Activated T-cell treated with anti-CD3 and anti-CD28 coated beads, Interleukin-2, amount 50 U/mL, for 72 hours (primary cell): ENCODE measurements at places on chromosomes 3 and 15. TPM values are rescaled to one million over a fixed set of nuclear protein-coding genes. Genes with fewer than 3 reads are reported as not detected.

DNA sequence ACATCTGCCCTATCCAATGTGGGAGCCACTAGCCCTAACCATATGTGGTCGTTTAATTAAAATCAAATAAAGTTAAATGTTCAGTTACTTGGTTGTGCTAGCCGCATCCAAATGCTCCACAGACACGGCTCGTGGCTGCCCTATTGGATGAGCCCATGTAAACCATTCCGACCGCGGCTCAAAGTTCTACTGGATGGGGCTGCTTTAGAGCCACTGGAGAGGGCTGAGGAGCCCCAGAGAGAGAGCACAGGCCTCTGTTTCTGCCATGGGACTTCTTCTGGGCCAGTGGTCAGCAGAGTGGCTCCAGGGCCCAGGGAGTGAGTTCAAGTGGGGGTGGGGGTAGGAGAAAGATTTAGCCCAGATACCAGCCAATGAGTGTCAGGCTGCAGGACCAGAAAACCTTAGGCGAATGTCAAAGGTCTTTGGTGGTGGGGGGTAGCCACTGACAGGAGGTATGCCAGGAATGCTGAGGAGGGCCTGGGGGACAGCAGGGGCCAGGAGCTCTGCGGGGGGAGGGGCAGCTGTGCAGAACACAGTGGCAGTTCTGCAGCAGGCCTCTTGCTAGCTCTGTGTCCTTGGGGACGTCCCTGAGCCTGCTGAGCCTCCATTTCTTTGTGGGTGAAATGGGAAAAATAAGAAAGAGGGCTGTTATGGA is 30.1 kb downstream of the SPSB4 start:
- no peak for DNase-seq

DNA sequence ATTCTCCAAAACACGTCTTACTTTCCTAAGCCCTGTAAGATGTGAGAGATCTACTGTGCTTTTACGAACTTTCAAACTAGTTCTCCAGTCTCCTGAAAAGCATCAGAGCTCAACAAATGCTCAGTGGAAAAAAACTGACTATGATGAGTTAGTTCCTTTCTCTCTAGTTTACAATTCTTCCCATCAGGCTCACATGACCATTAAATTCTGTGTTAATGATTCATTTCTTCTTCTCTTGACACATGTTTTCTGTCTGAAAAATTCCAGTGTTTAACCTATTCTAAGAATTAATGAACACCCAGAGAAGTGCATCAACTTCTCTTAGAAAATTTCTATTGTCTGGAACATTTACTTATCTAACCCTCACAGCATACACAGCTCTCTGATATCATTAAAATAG is 844.3 kb downstream of the SI start:
- DNase-seq, result no peak

DNA sequence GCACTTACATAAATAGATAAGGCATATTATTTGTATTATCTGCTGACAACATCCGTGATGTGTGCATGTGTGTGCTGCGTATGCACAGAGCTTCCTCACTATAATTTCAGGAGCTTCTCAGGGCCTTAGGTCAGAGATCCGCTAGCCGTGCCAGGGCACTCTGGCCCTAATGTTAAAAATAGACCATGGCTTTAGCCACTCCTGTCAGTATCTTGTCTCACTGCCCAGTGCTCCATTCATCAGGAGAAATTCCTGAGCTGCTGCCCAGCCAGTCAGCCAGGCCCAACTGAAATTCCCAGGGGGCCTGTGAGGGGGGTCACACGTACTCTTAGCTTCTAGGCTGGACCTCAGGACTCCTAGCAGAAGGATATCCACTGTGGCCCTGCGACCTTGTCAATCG is 70.0 kb upstream of the ABHD2 start:
- no peak for DNase-seq

DNA sequence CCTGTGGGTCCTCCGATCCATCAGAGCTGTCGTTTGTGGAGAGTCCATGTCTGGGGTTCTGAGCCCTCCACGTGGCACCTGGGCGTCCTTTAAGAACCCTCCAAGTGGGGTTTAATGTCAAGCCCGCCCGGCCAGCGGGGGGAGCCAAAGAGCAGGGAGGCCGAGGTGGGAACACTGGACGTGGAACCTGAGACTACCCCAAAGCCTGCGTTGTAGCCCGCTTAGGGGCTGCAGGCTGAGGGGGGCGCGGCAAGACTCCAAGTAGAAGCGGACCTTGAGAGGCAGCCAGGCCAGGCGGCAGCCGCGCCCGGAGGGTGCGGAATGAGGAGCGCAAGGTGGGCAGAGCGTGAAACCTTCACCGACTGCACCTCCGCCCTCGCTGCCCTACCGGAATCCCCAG is 126.2 kb upstream of the ATP10A start:
- peak; percentile 7 for DNase-seq

- peak; percentile 36 for DNase-seq
Observed at GRCh38 chr3:188286087-188286513, 132.1 kb downstream of the LPP start.

DNA sequence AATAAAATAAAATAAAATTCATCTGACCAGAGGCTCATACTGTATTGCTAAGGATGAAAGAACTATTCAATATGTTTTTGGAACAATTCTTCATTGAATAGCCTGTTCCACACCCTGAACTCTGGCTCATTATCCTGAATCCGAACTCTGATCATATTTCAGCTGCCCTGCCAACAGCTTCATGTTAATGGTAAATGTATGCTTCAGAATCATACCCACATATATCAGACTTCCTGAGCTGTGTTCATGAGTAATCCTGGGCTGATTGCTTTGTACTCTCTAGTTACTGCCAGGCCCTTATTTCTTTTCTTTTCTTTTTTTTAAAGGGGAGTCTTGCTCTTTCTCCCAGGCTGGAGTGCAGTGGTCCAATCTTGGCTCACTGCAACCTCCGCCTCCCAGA is 11.8 kb downstream of the INO80 start:
- DNase-seq, result no peak

- no peak for DNase-seq
Observed at GRCh38 chr3:52433996-52434479, 10.9 kb downstream of the SEMA3G start.

GRCh38 chr15:81115054-81115939 is 18.8 kb upstream of the CFAP161 start:
- no peak for DNase-seq

DNA sequence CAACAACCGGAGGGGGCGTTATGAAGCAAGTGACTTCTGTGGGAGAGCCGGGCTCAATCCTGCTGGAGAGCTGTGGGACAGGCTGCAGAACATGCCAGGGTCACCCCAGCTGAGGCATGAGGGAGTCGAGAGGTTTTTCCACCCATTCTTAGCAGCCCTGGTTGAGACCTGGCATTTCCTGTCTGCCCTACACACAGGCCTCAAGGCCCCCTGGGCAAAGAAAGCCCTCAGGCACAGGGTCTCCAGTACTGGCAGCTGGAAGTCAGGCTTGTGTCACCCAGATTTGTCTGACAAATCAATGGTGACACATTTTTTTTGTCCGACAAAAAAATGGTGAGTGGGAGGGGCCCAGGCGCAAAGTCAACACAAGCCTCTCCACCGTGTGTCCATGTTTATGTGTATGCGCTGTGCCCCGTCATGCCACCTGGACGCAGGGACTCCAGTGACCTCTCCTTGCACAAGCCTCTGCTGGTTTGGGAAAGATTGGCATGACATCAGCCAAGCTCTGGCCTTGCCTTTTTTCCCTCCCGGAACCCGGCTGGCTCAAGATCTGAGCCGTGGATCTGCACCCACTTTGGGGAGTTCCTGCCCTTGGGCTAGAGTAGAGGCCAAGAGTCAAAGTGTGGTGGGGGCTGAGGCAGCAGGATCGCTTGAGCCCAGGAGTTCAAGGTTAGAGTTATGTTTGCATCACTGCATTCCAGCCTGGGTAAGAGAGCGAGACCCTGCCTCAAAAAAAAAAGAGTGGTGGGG is 20.8 kb upstream of the ALAS1 start:
- DNase-seq, result no peak

DNA sequence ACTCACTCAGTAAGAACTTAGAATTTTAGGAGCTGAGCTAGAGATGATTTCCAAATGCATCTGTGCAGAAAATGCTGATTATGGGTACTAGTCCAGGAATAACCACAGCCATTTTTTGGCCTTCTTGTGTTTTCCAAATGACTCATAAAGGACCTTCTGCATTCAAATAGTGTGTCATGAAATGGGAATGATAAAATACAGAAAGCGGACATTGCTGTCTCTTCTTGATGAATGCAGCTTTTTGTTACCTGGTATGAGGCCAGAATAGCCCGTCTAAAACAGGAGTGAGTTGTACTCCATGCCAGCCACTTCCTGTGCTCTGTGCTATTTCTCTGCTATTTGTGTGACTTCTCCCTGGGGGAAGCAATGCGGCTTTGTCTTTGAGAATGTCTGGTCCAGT is 20.5 kb upstream of the FRMD5 start:
- no peak for DNase-seq

- DNase-seq, result no peak
Observed at GRCh38 chr3:62556121-62556815, 182.9 kb upstream of the FEZF2 start.

DNA sequence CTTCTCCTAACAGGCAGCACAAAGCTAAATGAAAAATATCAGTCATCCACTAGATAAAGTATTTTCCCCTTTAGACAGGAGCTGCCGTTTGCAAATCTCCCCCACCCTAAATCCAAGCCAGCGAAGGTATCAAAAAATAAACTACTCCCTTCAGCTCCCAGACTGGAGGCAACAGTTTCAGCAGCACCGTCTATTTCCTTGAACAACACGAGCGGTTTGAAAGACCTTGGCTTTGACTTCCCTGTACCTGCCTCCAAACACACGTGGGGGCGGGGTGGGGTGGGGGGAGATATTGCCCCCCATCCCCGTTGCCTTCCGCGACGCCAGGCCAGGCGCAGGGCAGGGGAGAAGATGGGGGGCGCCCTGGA is 832 bp upstream of the CACNA1D start:
- no peak for DNase-seq

GRCh38 chr3:4351164-4351855 is 48.1 kb downstream of the SETMAR start:
- peak; percentile 40 for DNase-seq

- no peak for DNase-seq
Observed at GRCh38 chr3:113006359-113007056, 15.7 kb downstream of the GTPBP8 start.

DNA sequence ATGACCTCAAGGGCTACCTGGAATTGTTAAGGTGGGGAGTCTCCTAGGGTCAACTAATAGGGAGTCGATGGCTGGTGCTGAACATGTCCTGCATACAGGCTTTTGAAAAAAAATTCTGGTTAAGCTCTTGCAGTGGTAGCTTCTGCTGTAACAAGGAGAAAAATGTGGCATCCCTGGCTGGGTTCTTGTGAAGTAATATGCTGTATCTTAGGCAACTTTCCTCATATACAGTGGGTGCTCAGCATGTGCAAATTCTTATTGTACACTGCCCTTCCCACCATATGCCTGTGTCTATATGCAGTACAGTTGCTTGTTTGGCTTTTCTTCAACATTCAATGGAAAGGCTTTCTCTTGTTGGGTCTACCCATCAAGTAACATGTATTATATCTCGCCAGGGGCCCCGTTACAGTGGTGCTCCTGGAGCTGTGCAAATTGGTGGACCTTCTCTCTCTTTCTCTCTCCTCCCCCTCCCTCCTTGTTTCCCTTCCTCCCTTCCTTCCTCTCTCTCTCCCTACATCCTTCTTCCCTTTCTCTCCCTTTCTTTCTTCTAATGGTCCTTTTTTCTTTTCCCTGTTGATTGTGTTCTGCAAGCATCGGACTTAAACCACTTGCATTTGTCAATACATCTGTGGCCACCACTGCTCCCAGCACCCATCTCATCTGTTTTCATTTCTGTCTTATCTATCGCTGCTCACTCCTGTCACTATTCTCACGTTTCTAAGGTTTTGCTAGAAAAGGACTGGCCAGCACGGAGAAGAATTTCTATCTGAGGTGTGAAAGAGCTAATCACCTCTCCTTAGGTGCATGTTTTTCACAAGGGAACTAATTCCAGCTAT is 35.2 kb downstream of the TGFBR2 start:
- DNase-seq, result no peak

- no peak for DNase-seq
Observed at GRCh38 chr3:49724586-49724985, 835 bp upstream of the GMPPB start.

- DNase-seq, result no peak
Observed at GRCh38 chr3:89364314-89364713, 256.9 kb downstream of the EPHA3 start.

GRCh38 chr3:50205413-50206276 is 574 bp downstream of the SLC38A3 start:
- DNase-seq, result peak; percentile 48

DNA sequence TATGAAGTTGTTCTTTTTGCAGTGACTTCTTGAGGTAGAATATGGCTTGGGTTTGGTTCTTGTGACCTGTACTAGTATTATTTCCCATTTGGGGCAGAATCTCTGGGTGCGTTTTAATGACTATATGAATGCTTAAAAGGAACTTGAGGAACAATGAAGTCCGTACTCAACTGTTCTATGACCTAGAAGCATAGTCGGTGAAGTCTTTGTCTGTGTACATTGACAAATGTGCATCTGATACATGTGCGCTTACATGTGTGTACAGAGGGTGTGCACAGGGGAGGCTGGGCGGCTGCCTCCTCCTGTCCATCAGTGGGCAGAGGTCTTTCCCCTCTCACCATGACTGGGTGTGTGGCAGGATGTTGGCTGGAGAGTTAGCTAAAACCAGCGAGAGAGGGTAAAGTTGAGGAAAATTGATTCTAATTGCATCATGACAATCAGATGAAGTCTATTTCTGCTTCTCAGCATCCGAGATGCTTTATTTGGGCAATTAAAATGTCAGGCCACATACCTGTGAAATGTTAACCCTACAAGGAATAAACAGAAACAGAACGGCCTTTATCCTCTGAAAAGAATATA is 1.0 kb upstream of the NR2F2 start:
- no peak for DNase-seq

GRCh38 chr15:51270706-51271105 is 67.7 kb downstream of the CYP19A1 start:
- no peak for DNase-seq

DNA sequence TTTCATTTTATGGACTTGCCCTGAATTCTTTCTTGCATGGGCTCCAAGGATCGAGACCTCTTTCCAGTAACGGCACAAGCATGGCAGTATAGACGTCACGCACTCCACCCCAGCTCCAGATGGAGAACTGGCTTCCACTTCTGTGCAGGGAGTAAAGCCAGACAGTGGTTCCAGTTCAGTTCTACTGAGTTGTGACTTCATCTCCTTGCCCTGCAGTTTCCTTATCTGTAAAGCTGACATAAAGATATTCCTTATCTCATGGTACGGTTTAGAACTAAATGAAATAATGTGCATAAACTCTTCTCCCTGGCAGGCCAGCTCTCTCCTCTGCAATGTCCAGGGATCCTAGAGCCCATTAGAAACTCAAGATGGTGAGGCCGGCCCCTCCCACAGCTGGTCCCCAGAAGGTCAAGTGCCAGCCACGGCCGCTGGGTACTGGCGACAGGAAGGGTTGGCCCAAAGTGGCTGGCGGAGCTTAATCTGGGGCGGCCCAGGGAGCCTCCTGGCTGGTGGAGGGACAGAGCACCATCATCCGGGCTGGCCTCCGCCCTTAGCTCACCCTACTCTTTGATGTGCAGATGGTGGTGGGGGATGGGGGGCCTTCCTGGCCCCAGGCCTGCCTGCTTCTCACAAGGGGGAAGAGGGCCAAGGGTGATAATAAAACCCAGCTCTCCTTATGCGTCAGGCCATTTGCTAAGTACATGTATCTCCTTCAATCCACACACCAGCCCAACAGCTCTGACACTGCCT is 7.2 kb downstream of the MESP2 start:
- no peak for DNase-seq

Gene HIGD1A
- 54.0 TPM for total RNA-seq

Gene TRPC1
- 5.6 TPM for total RNA-seq

Gene PRKCD
- total RNA-seq, result 24.2 TPM

Gene WDR72
- not detected for total RNA-seq
